ENCODE measurements at places on chromosomes 3 and 15.

DNA sequence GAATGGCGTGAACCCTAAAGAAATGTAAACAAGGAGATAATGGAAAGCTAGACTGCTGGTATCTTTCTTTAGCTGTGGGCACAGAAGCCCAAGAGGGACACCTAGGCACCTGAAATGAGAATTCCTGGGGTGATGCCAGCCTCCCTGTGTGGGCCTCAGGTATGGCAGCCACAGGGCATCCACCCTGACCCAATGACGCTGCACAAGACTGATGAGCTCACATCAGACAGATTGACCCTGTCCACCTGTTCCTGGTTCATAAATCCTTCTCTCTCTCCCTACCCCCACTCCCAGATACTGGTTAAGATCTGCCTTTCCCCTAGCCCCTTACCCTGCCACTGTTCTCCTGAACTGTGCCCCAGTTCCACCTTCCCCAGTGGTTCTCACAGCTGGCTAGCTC lies 1.5 kb downstream of the GLB1 start:
- DNase-seq = no peak

- DNase-seq = peak; percentile 40
Measured at GRCh38 chr15:83837945-83838571, 184.1 kb downstream of the ADAMTSL3 start.

DNA sequence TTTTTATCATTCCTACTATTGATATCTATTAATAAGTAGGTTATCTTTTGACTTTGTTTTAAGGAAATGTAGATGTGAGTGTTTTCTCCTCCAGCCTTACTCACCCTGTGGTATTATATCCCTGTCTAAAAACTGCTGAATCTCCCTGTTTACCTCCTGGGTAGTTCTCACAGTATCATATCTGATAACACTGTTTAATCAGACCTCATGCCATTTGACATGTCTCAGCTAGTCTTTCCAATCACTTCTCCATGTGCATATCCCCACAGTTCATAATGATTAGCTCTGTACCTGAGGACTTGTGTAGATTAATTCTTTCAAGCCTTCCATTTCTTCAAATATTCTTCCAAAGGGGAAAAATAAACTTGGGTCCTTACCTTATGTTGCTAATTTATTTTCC lies 30.7 kb downstream of the DUOX2 start:
- no peak for DNase-seq

GRCh38 chr3:11558411-11558903 lies 85.3 kb downstream of the VGLL4 start:
- DNase-seq = no peak

- DNase-seq = no peak
Measured at GRCh38 chr3:154584041-154584440, 154.1 kb upstream of the GPR149 start.

DNA sequence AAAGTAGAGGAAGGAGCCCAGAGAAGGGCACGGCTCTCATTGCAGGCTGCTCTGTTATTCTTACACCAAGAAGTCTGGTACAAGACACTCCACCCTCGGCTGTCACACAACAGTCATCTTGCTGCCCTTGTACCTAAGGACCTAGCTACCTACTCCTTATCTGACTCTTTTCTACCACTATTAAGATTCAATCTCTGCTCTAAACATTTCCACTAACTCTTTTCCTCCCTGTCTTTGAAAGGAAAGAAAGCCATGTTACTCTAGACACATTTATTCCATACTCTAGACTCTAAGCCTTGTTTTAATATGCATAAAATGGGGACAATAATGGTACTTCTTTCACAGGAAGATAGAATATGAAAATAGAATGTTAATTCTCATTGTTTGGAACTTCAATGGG lies 73.3 kb upstream of the C3orf49 start:
- no peak for DNase-seq

GRCh38 chr3:13874891-13875290 lies 5.0 kb downstream of the WNT7A start:
- no peak for DNase-seq

DNA sequence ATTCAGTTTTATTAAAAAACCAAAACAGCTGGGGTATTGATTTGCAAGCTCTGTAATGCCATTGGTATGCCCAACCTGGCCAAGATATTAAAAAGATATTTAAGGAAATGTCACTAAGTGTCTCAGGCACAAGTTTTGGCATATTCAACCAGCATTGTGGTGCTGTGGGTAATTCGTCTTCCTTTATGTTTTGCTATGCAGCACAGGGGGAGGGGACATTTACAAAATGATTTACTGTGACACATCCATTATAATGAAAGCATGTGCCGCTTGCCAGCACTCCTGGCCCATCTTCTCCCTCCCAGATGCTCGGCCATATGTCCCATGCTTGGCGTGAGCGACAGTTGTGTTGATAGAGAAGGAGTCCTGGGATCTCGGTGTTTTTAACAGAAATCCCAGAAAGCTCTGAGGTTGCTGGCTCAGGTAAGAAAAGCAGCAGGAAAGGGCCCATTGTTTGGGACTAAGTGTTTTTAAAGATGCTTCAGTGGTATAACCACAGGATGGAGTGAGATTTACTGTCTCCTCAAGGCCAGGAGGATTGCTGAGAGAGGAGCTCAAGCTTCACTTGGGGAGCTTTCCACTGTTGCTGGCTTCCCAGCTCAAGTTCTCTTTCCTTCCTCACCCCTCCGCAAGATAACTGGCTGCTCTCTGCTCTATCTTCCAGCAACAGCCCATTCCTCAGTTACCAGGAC lies 158.2 kb upstream of the TSC22D2 start:
- no peak for DNase-seq

- DNase-seq = peak; percentile 74
Measured at GRCh38 chr3:57855281-57855680, 99.2 kb downstream of the SLMAP start.

DNA sequence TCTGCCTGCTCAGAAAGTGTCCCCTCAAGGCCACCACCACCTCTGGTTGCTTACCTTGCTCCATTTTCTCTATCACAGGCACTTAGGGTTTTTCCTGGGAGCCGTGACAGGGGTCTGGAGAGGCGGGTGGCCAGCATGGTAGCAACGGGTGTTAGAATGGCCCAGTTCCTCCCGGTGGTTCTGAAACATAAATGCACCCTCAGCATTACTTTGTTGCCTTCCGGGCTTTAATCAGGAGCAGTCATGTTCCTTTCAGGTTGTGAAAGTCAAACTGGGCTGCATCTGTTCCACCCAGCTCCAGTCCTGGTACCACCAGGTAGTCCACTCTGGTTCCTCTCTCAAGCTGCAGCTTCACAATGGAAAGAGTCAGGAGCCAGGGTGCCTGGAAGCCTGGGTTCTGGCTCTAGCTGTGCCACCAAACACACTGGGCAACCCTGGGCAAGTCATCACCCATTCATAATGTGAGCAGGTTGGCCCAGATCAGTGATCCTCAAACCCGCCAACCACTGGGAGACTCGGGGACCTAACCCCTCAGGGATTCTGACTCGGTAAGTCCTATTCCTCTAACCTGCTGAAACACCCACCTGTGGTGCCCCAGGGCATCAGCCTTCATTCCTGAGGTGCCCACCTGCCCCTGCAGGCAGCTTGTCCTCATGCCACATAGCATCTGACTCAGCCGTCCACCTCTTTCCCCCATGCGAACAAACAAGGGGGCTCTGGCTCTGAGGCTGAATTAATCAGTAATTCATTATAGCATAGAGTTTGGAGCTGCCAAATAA lies 9.3 kb downstream of the BDH1 start:
- no peak for DNase-seq

DNA sequence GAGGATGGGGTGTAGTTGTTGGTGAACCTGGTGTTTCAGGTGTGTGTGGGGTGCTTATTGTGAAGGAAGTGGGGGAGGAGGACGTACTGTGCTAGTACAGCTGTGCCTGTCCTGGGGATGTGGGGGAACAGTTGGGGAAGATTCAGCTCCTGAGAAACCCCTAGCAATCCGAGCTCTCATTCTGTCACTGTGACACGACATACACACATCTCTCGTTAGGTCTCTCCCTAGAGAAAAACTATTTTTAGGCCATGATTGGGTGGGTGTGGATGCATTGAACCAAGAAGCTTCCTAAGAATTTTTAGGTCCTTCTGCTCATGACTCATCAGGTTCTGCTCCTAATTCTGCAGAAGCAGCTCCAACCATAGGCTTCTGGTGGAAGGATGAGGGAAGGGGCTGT lies 54.3 kb downstream of the SLC30A4 start:
- DNase-seq = no peak

- peak; percentile 56 for DNase-seq
Measured at GRCh38 chr15:65940618-65940909, 71.3 kb downstream of the RAB11A start.

- DNase-seq = peak; percentile 68
Measured at GRCh38 chr15:67413770-67414390, 107.1 kb upstream of the C15orf61 start.

DNA sequence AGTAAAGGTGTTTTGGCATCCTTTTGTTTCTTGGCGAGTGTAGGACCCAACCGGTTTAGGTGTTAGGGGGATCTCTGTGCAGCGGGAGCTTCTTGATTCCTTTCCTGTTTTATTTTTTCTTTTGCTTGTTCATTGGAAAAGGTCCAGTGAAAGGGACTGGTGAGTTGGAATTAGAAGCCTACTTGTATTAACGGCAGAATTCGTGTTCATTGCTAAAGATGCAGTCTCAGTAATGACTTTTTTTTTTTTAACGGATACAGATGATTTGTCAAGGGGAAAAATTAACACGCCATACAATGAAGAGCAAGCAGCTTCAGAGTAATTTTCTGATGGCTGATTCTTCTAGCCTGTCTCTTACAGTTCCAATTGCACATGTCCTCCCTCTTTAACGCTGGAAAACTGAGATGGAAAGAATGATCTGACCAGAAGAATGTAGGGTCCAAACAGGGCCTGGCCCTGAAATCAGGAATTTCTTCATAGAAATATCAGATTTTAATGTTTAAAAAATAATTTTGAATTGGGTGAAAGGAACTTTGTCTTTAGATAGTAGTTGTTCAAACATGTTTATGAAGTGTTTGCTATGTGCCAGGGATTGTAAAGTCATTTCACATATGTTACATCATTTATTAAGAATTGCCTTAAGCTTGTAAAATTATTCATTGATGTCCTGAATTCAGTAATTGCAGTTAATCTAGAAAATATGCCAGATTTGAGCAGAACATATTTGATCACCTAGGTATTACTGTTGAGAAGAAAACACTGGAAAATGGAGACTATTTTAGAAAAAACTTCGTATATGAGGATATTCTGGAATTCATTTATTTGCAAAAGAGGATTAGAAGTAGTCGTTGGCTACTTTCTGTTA lies 1.4 kb downstream of the MAPK6 start:
- peak; percentile 31 for DNase-seq

GRCh38 chr3:197561926-197562325 lies 6.2 kb upstream of the BDH1 start:
- DNase-seq = no peak

DNA sequence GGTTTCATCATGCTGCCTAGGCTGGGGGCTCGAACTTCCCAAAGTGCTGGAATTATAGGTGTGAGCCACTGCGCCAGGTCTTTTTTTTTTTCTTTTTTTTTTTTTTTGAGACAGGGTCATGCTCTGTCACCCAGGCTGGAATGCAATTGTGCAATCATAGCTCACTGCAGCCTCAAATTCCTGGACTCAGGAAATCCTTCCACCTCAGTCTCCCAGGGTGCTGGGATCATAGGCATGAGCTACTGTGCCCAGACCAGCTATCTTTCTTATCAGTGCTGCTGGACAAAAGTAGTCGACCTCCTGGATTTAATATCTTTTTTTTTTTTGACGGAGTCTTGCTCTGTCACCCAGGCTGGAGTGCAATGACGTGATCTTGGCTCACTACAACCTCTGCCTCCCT lies 60.8 kb downstream of the TFDP2 start:
- peak; percentile 3 for DNase-seq

DNA sequence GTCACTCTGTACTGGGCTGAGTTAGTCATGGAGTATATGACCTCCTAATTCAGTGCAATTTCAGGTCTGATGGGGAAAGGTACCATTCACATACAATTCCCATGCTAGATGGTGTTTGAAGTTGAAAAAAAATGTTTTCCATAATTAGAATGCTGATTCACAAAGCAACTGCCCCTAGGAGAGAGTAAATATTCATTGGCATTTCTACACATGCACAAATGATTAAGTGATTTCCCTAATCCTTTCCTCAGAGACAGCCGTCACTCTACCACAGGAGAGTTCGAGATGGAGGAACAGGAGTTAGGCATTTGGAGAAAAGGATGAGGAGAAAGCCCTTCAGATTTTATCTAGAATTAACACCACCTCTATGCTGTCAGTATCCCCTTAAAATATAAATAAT lies 32.5 kb downstream of the GADL1 start:
- no peak for DNase-seq

DNA sequence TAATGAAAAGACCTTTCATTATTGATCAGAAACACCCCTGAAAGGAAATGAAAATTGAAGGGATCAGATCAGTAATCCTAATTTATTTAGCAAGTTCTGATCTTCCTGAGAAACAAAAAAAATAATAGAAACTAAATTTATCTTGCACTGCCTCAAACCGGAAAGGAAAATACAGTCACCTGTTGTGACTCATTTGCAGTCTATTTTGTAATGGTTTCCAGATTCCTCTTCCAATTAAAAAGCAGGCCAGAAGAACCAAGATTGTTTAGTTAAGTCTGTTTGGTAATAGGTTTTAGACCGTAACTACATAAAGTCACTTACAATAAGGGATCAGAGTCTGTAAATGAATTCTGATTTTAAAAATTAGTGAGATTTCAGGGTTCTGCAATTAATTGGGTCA lies 49.7 kb upstream of the ATOSA start:
- DNase-seq = peak; percentile 76

DNA sequence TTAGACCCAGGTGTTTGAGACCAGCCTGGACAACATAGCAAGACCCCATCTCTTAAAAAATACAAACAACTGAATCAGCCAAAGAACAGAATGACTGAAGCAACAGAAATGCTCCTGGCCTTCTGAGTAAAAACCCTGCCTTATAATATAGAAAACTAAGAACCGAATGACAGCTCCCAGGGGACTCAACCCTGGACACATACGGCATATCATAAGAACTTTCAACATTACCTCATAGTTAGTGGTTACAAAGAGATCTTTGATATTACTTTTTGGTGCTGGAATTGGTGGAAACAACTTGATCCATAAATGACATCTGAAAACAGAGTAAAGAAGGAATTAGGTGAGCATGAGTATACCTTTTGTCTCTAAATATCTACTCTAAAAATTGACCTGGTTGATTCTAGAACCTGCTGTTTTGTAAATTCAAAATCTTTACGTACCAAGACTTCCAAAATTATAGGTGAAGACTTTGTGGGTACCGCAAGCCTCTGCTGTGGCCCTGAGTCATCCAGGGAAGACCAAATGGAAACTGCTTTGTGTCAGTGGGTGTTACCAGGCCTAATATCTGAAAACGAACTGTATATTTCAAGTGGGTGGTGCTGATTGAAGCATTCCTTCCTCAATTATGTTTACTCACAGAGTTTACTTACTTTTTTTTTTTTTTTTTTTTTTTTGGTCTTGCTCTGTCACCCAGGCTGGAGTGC lies 35.5 kb downstream of the IL5RA start:
- DNase-seq = no peak

DNA sequence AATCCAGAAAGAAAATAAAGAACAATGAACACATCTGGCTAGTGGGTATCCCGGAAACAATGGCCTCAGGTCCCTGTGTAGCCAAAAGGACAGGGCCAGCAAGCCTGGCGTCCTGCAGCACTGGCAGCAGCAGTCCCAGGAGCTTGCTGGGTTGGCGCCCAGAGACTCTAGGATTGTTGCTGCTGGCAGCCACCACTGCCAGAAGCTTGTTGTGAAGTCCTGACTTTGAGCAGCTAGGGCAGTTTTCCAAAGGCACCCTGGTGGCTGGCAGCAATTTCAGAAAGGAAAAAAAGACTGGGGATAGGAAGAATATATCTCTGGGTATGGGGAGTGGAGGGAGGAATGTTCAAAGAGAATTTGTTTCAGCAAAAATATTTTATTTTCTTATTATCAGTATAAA lies 11.3 kb downstream of the SHQ1 start:
- DNase-seq = no peak

- no peak for DNase-seq
Measured at GRCh38 chr3:107581230-107581629, 58.5 kb downstream of the BBX start.

Data from iris pigment epithelial cell (primary cell).